BE2C (cell line): ENCODE measurements at places on chromosomes 3 and 15.
A peak's percentile ranks its signal among the peaks of the same experiment; 100 is the strongest.

DNA sequence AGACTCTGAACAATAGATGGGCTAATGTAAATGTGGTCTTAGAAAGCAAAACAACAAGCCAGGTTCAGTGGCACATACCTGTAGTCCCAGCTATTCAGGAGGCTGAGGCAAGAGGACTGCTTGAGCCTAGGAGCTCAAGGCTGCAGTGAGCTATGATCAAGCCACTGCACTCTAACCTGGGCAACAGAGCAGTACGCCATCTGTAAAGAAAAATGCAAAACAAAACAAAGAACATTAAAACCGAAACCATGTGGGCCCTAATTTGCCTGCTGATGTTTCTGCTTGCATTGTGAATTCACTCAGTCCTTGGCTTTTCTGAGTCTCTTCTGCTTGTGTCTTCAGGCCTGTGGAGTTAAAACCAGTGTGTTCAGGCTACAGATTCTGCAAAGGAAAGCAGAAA lies 56.7 kb downstream of the CCNL1 start:
- DNase-seq, result no peak

GRCh38 chr3:123819949-123820348 lies 64.2 kb downstream of the MYLK start:
- no peak for DNase-seq

DNA sequence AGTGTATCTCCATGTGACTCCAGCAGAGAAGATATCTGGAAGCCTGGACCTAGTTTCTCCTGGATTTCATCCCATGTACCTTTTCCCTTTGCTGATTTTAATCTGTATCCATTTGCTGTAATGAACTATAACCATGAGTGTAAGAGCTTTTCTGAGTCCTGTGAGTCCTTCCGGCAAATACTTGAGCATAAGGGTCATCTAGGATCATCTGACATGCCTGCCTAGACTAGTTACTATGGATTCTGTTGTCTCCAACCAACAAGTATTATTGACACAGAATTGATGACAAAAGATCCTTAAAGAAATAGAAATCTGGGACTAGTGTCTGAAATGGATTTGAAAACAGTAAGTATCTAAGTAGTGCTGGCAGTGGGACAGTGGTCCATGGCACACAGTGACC lies 11.3 kb upstream of the UBE3A start:
- DNase-seq, result no peak

DNA sequence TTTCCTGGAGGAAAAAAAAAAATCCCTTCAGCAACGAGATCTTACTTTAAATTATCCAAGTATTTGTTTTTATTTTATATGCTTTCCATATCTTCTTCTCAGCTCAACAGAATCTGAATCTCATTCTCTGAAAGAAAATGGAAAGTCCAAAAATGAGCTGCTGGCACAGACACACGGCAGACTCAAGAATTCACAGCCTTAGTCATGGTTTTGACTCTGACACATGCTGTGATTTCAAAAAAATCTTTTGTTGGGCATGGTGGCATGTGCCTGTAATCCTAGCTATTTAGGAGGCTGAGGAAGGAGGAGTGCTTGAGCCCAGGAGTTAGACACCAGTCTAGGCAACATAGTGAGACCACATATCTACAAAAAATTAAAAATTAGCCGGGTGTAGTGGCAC lies 565.0 kb downstream of the MAGI1 start:
- no peak for DNase-seq

DNA sequence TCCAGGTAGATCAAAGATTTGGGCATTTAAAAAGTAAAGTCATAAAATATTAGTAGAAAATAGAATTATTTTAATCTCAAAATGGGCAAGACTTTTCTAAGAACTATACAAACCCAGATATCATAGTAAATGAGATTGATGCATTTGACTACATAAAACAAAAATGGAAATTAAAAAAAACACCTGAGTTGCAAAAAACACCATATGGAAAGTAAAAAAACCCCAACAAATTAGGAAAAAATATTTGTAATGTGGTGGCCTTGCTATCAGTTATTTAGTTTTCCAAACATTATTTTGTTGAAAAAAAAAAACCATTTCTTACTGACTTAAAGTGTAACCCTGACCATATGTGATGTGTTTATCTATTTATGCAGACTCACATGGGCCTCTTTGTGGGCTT lies 97.2 kb downstream of the PDCD6IP start:
- DNase-seq, result no peak

- DNase-seq, result no peak
Measured at GRCh38 chr15:84725001-84725491, 9.1 kb upstream of the SEC11A start.

DNA sequence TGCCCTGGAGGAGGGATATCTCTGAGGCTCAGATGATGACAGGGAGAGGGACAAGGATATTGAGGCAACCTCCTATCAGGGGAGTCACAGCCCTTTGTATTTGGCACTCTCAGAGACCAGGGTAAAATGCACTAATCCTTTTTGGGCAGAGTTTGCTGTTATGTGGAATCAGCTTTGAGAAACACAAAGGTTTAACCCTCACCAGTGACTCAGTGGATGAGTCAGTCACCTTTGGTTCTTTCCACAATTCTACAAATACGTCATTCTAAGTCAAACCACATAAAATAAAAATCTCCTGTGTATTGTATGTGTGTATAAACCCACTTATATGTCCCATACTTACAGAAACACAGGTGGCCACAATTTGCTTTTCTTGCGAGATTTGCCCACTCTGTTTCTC lies 5.1 kb downstream of the LSAMP start:
- no peak for DNase-seq

- DNase-seq, result no peak
Measured at GRCh38 chr3:182435860-182436259, 357.4 kb upstream of the ATP11B start.

DNA sequence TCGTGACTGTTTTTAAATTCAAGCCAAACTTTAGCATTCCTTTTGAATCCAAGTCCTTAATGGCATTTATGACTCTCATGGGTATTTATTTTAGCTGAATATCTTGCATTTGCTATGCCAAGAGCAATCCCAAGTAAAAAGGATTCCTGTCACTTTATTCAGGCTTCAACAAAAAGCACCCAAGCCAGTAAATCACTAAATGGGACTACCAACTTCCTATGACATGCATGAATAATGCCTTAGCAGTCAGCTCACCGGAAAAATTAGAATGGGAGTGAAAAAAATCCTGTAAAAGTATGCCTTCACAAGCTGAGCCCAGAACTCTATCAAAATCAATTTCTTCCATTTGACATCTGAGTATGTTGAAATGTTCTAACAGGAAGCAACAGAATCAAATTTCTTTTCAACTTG lies 1297.9 kb downstream of the ROBO2 start:
- DNase-seq, result no peak

- no peak for DNase-seq
Measured at GRCh38 chr3:58690490-58690889, 23.9 kb upstream of the FAM3D start.

DNA sequence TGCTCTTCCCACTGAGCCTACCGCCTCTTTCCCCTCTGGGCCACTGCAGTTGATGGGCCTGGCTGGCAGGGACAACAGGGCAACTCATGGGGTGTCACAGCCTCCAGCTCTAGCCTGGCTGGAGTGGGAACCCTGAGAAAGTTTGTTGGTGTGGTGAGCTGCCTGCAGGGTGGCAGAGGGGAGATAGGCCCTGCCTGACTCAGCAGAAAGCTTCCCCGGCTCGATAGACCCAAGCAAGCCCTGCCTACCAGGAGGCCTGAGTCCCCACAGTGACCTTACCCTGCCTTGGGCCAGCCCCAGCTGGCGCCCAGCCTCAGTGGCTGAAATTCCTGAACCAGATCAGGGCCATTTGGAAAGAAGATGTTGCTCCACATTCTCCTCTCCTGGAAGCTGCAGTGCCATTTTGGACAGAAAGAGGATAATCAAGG lies 29.4 kb downstream of the ABTB1 start:
- no peak for DNase-seq

- no peak for DNase-seq
Measured at GRCh38 chr3:141625506-141625905, 112.6 kb upstream of the RNF7 start.

GRCh38 chr3:1446531-1446930 lies 353.7 kb downstream of the CNTN6 start:
- DNase-seq, result no peak

GRCh38 chr3:127162947-127163645 lies 29.8 kb upstream of the PRR23E start:
- DNase-seq, result no peak

GRCh38 chr3:169052465-169053302 lies 610.8 kb downstream of the MECOM start:
- DNase-seq, result no peak

DNA sequence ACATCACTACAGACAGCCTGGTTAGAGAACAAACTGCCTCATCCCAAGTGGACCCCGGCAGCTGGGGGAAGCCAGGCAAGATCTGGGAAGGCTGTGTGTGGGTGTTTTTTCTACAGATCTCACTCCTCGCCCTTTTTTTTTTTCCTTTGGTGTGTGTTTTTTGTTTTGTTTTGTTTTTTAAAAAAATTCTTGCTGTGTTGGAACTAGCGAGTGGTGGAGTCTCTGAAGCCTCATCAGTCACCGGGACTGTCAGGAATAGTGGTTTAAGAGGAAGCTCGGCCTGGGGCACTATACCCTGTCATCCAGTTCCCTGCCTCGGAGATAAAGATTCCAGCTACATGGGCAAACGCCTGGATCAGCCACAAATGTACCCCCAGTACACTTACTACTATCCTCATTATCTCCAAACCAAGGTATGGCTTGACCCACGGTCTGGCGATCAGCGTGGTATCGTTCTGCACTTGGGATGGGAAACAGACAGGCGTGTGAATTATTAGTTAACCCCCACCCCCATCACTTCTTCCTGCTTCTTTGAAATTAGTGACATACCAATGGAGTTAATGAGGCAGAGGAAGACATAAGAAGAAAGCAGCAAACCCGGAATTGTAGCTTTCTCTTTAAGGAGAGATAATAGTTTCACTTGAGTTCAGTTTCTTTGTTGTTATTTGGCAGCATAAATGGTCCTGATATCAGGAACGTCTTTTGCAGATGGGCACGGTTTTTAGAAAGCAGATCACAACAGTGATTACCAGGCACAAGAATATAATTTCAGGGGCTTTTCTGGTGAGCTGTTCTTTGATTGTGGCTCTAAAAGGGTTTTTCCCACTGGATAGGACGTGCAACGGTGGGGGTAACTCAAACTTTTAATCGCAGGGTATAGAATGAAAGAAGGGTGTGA lies 722 bp downstream of the RBMS3 start:
- peak; percentile 52 for DNase-seq
